ENCODE measurements at places on chromosomes 4 and X. TPM values are rescaled to one million over a fixed set of nuclear protein-coding genes. Genes with fewer than 3 reads are reported as not detected.

DNA sequence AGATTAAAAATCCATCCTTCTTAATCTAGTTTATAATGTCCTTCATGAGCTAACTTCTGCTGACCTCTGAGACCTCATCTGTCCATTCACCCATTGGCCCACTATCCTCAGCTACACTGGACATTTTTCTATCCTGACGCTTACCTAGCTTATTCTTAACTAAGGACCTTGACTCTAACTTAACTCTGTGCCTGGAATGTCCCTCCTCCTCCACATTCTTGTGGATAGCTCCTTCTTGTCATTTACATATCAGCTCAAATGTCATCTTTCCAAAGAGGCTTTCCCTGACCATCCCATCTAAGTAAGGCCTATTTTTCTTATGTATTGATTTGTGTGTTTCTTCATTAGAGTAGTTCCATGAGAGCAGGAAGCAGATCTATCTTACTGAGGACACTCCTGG is 54.7 kb downstream of the ATXN3L start:
- no peak for DNase-seq

GRCh38 chrX:65744965-65745364 is 77.5 kb downstream of the MSN start:
- DNase-seq, result no peak

The DUSP21 gene
- total RNA-seq, result not detected

The TMEM154 gene
- 5.6 TPM for total RNA-seq

The SPATA18 gene
- not detected for total RNA-seq

The IDUA gene
- 13.5 TPM for total RNA-seq

The GPR82 gene
- total RNA-seq, result 0.08 TPM

Data from activated T-cell treated with anti-CD3 and anti-CD28 coated beads, Interleukin-2, amount 50 U/mL, for 4 hours (primary cell).